ENCODE measurements at places on chromosomes 2 and 18. TPM values are rescaled to one million over a fixed set of nuclear protein-coding genes. Genes with fewer than 3 reads are reported as not detected.

Gene RASGRP3
- total RNA-seq: 22.6 TPM

DNA sequence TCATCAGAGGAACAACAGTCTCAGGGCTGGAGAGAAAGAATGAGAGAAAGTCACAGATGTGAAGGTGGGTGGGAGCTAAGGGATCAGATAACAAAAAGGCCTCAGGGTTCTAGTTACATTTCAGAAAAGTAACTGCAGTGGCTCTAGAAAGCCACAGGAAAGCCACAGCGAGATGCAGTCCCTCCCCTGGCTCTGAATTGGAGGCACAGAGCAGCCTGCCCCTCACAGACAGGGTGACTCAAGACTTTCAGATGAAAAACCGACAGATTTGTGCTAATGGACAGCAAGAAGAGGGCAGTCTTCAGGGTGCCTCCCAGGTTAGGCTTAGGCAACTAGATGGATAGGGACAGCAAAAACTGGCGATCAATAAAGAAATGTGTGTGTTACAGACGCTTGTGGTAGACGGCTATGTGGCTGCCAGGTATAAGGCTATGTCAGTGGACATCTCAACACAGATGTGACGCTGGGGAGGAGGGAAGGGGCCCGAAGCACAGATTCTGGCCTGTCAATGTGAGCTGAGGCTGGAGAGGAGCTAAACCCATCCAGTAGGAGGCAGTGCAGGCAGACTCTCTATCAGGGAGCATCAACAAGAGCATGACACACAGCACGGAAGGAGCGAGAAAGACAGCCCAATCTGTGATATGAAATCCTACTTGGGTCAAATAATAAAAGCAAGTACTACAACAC lies 26.2 kb downstream of the UNC50 start:
- no peak for DNase-seq
- H3K36me3 ChIP-seq: peaks cover 6% of the 10 kb centered on the region
- no peak overlapping the region for H3K4me3 ChIP-seq
- H3K27me3 ChIP-seq: no peaks in the 10 kb centered on the region

Gene MRO
- total RNA-seq: 2.9 TPM

DNA sequence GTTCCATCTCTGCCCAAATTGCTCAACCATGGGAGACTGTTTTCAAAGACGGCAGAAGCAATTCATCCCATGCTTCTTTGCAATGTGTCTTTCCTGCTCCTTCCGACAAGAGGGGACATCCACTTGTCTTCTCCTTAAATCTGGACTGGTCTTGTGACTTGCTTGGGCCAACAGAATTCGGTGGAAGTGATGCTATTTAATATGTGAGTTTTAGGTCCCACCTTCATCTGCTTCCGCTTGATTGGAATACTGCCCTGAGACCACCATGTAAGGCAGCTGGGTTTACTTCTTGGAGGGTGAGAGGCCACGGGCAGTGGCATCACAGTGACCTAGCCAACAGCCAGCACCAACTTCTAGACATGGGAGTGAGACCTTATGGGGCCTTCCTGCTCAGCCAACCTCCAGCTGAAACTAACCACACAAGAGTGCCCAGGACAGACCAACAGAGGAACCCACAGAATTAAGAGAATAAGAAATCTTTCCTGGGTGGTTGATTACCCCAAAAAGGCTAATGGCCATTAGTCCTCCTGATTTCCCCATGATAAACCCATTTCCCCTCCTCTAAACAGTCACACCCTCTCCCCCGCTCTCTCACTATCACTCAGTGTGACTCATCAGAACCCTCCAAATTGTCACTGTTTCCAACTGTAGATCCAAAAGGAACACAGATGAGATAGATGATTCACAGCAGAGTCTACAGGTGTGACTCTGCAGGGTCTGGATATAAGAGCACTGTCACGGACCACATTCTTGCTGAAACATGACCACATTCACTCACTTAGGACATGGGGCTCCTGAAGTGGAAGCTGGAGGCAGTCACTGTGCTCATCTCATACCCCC lies 16.2 kb upstream of the RHOB start:
- no peaks in the 10 kb centered on the region for H3K36me3 ChIP-seq
- no peak overlapping the region for H3K4me3 ChIP-seq
- H3K27me3 ChIP-seq: no peaks in the 10 kb centered on the region

GRCh38 chr18:3935305-3935704 lies 485.3 kb downstream of the TGIF1 start:
- no peaks in the 10 kb centered on the region for H3K36me3 ChIP-seq
- H3K27me3 ChIP-seq: no peaks in the 10 kb centered on the region
- no peak overlapping the region for H3K27ac ChIP-seq
- H3K4me1 ChIP-seq: no peaks in the 10 kb centered on the region
- DNase-seq: no peak

- H3K27me3 ChIP-seq: no peaks in the 10 kb centered on the region
- H3K4me1 ChIP-seq: no peaks in the 10 kb centered on the region
- H3K36me3 ChIP-seq: no peaks in the 10 kb centered on the region
- no peak for DNase-seq
- no peak overlapping the region for H3K4me3 ChIP-seq
These were observed 50.9 kb downstream of the TNP1 start for GRCh38 chr2:216808805-216809425.

All from kidney (tissue), 22 donors.